NCI-H524 treated with DMSO at 0.1 percent for 48 hours (cell line): ENCODE measurements at places on chromosomes 16 and 17.

GRCh38 chr17:16150251-16150856 lies 65.0 kb downstream of the NCOR1 start:
- DNase-seq: no peak

- DNase-seq: no peak
Measured at GRCh38 chr17:38333635-38334295, 10.0 kb downstream of the GPR179 start.

- DNase-seq: no peak
Measured at GRCh38 chr16:28499854-28500253, 5.4 kb downstream of the APOBR start.

GRCh38 chr16:21267298-21267697 lies 10.8 kb downstream of the CRYM start:
- no peak for DNase-seq

GRCh38 chr17:55190748-55191147 lies 74.0 kb upstream of the HLF start:
- DNase-seq: no peak

GRCh38 chr16:19860166-19861041 lies 24.2 kb downstream of the GPRC5B start:
- no peak for DNase-seq

GRCh38 chr17:77696721-77697460 lies 261.6 kb upstream of the TNRC6C start:
- no peak for DNase-seq

GRCh38 chr17:78252111-78252634 lies 20.7 kb downstream of the TMEM235 start:
- no peak for DNase-seq
